WTC11 (cell line): ENCODE measurements at places on chromosomes 16 and 17. TPM values are rescaled to one million over a fixed set of nuclear protein-coding genes. Genes with fewer than 3 reads are reported as not detected.

GRCh38 chr16:89827383-89828198 lies 684 bp upstream of the SPIRE2 start:
- H3K4me1 ChIP-seq: peaks cover 28% of the 10 kb centered on the region
- peak overlapping the region; percentile 78 for H3K4me3 ChIP-seq
- H3K36me3 ChIP-seq: no peaks in the 10 kb centered on the region
- peak; percentile 63 for DNase-seq

DNA sequence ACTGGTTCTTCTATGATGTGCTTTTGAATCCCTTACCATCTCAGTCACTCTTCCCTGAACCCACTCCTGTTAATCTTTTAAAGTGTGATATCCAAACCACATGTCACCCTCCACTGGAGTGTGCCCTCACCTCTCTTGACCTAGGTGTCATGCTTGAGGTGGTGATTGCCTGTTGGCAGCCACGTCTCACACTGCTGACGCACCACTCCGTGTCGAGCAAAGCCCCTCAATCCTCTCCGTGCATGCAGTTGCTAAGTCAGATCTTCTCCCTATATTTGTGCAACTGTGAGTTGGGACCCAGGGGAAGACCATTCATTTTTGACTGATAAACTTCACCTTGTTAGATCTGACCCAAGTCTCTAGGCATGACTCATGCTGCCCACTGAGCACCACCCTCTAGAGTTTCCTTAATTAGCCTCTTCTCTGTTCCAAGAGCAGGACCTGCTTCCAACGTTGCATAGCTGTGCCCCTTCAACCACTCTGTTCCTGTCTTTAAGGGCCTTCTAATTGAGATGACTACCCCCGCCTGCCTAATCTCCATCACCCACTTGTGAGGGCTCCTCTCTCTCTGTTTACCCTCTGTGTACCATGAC lies 2.7 kb downstream of the MYH13 start:
- no peaks in the 10 kb centered on the region for H3K27me3 ChIP-seq
- peaks cover 7% of the 10 kb centered on the region for H3K4me1 ChIP-seq
- no peaks in the 10 kb centered on the region for H3K36me3 ChIP-seq
- H3K27ac ChIP-seq: no peak overlapping the region
- H3K4me3 ChIP-seq: no peak overlapping the region
- DNase-seq: no peak

- no peak overlapping the region for H3K4me3 ChIP-seq
- H3K4me1 ChIP-seq: peaks cover 4% of the 10 kb centered on the region; the same call in 1 of the 2 replicates
- no peak overlapping the region for H3K27ac ChIP-seq
- H3K27me3 ChIP-seq: no peaks in the 10 kb centered on the region
- no peaks in the 10 kb centered on the region for H3K36me3 ChIP-seq
These were observed 3.0 kb downstream of the RCVRN start for GRCh38 chr17:9902120-9902519.

- H3K27ac ChIP-seq: no peak overlapping the region
- peaks cover 44% of the 10 kb centered on the region for H3K27me3 ChIP-seq
- peak; percentile 42 for DNase-seq
- no peaks in the 10 kb centered on the region; the same call in 1 of the 2 replicates for H3K36me3 ChIP-seq
- H3K4me1 ChIP-seq: peaks cover 47% of the 10 kb centered on the region
These were observed 496 bp downstream of the TOX3 start for GRCh38 chr16:52546291-52547003.

GRCh38 chr17:73738751-73739575 lies 94.7 kb upstream of the SDK2 start:
- H3K4me1 ChIP-seq: peaks cover 35% of the 10 kb centered on the region
- no peak overlapping the region for H3K4me3 ChIP-seq
- DNase-seq: no peak
- peaks cover 3% of the 10 kb centered on the region; the same call in 1 of the 2 replicates for H3K36me3 ChIP-seq

- H3K4me3 ChIP-seq: peak overlapping the region; percentile 35
- peaks cover 52% of the 10 kb centered on the region for H3K4me1 ChIP-seq
- H3K36me3 ChIP-seq: no peaks in the 10 kb centered on the region
- no peaks in the 10 kb centered on the region for H3K27me3 ChIP-seq
- DNase-seq: peak; percentile 78
These were observed 31.4 kb upstream of the CDC42EP4 start for GRCh38 chr17:73343168-73343634.

DNA sequence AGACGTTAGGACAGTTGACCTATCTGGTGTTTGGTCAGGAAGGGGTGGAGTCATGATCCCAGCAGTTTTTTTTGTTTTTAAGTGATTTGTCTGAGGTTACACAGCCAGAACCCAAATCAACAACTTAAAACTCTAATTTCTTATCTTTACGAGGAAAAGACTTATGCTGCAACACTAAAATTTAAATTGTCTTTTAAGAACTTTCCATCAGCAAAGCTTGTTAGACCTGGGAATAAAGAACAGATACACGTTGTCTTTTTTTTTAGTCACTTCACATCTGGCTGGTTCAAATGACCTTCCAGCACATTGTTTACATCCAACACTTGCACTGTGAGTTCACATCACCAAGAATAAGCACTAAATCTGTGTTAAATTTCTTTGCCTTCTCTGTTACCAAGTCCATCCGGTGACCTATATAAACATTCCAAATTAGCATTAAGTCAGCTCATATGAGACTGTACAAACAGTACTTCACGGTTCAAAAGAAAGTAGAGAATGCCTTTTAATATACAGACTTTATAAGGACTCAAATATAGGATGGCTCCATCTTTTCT lies 115.0 kb downstream of the HS3ST2 start:
- no peak overlapping the region for H3K4me3 ChIP-seq
- H3K4me1 ChIP-seq: peaks cover 34% of the 10 kb centered on the region
- no peaks in the 10 kb centered on the region; the same call in 1 of the 2 replicates for H3K27me3 ChIP-seq

DNA sequence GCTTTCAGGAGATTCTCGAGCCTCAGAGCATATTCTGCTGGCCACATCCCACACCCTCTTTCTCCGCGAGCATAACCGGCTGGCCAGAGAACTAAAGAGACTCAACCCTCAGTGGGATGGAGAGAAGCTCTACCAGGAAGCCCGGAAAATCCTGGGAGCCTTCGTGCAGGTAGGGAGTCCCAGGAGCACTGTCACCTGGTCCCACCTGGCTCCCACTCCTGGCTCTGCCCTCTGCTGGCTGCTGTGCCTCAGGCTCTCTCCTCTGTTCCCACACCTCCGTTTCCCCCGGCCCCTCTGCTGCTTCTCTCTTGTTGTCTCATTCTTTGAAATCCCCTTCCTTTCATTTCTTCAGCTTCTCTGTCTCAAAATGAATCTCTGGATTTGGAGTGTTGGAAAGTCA lies 16.4 kb downstream of the LPO start:
- H3K4me3 ChIP-seq: peak overlapping the region; percentile 32; the same call in 1 of the 2 replicates
- peaks cover 5% of the 10 kb centered on the region for H3K36me3 ChIP-seq
- peak; percentile 65 for DNase-seq
- peaks cover 76% of the 10 kb centered on the region for H3K27me3 ChIP-seq

DNA sequence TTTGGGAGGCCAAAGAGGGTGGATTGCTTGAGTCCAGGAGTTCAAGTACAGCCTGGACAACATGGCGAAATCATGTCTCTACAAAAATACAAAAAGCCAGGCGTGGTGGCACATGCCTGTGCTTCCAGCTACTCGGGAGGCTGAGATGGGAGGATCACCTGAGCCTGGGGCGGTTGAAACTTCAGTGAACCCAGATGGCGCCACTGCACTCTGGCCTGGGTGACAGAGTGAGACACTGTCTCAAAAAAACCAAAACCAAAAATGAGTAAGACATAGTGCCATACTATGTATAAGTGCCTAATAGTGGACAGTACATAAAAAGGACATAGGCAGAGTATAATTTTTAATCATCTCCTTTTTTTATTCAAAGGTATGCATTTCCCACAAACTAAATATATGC lies 4.0 kb downstream of the CTC1 start:
- H3K36me3 ChIP-seq: peaks cover 20% of the 10 kb centered on the region
- 0 out of 2 replicates have a peak, but pooled peaks cover 4% of the 10 kb centered on the region for H3K4me1 ChIP-seq
- no peak for DNase-seq

DNA sequence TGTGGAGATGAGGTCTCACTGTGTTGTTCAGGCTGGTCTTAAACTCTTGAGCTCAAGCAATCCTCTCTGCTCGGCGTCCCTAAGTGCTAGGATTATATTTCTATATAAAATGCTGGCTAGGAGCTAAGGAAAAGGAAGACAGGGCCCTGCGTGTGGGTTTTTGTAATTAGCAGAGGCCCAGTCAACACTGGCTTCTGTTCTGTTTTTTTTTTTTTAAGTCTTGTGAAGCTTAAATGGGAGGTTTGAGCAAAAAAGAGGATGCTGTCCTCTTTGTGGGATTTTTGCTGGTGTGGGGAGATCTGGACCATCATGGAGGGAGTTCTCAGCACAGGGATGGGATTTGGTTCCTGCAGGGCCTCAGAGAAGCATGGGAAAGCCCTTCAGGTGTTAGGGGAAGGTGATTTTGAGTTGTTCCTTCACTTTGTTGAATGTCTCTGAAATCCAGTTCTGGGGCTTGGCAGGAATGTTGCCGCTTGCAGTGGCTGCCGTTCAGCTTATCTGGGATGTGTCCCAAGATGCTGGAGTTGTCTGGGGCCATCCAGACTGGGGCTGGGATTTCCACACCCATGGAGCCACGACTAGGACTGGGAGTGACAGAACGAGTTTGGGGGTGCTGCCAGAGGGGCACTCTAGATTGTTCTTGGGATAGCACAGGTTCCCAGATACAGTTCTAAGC lies 4.2 kb downstream of the PYCARD start:
- H3K4me1 ChIP-seq: peaks cover 23% of the 10 kb centered on the region
- H3K27me3 ChIP-seq: peaks cover 8% of the 10 kb centered on the region
- H3K36me3 ChIP-seq: peaks cover 37% of the 10 kb centered on the region

GRCh38 chr17:58383892-58384462 lies 32.0 kb upstream of the SUPT4H1 start:
- H3K27me3 ChIP-seq: no peaks in the 10 kb centered on the region
- H3K4me1 ChIP-seq: peaks cover 28% of the 10 kb centered on the region
- no peak for DNase-seq

GRCh38 chr16:17951378-17951777 lies 385.2 kb downstream of the NPIPA8 start:
- DNase-seq: no peak
- no peak overlapping the region for H3K4me3 ChIP-seq
- no peaks in the 10 kb centered on the region for H3K27me3 ChIP-seq
- H3K4me1 ChIP-seq: peaks cover 23% of the 10 kb centered on the region

GRCh38 chr17:80070375-80071115 lies 30.8 kb upstream of the GAA start:
- H3K27ac ChIP-seq: no peak overlapping the region
- peaks cover 15% of the 10 kb centered on the region for H3K4me1 ChIP-seq
- H3K36me3 ChIP-seq: no peaks in the 10 kb centered on the region
- H3K27me3 ChIP-seq: no peaks in the 10 kb centered on the region
- DNase-seq: no peak
- H3K4me3 ChIP-seq: no peak overlapping the region

DNA sequence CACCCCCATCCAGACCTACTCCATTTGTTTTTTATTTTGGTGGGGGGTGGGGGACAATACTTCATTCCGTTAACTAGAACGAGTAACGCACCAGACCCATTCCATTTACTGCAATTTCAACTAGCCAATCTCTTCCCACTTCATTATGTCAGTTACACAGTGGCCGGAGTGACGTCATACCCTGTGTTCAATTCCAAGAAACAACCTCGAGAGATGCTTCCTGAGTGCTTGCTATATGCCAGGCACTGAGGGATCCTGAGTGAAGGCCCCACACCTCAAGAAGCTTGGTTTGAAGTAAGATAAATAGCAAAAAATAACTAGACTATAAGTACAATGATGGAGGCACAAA lies 9.1 kb upstream of the SIAH1 start:
- no peak for DNase-seq
- no peak overlapping the region for H3K27ac ChIP-seq
- H3K27me3 ChIP-seq: no peaks in the 10 kb centered on the region
- peaks cover 4% of the 10 kb centered on the region for H3K4me1 ChIP-seq
- H3K4me3 ChIP-seq: no peak overlapping the region
- no peaks in the 10 kb centered on the region for H3K36me3 ChIP-seq

GRCh38 chr17:73592079-73592415 lies 52.2 kb downstream of the SDK2 start:
- no peak overlapping the region for H3K4me3 ChIP-seq
- H3K36me3 ChIP-seq: no peaks in the 10 kb centered on the region
- H3K27me3 ChIP-seq: no peaks in the 10 kb centered on the region
- H3K27ac ChIP-seq: no peak overlapping the region

DNA sequence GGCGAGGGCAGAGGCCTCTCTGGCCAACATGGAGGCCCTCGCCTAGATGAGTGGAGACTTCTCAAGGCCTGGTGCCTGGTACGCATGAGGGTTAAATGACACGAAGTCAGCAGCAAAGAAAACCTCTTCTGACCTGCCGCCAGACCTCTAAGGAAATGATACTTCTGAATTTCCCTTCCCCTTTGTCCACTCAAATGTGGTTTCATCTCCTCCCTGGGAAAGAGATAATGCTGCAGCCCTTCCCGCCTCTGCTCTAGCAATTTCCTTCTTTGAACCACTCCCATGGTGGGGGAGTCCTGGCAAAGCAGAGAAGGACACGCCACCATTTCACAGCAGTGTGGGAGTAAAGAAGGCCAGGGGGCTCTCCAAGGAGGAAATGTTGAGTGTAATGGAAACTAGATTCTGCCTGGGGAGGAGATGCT lies 65.7 kb upstream of the BCAR1 start:
- peak overlapping the region; percentile 32; the same call in 1 of the 2 replicates for H3K27ac ChIP-seq
- H3K36me3 ChIP-seq: peaks cover 4% of the 10 kb centered on the region
- no peak for DNase-seq

- H3K36me3 ChIP-seq: no peaks in the 10 kb centered on the region
- DNase-seq: peak; percentile 78
- H3K4me1 ChIP-seq: peaks cover 35% of the 10 kb centered on the region
- H3K27ac ChIP-seq: no peak overlapping the region
- peak overlapping the region; percentile 34 for H3K4me3 ChIP-seq
These were observed 2.5 kb downstream of the TTLL6 start for GRCh38 chr17:48814504-48814903.

GRCh38 chr17:83196973-83197880 lies 117.8 kb downstream of the METRNL start:
- peaks cover 17% of the 10 kb centered on the region for H3K36me3 ChIP-seq
- no peak for DNase-seq
- no peak overlapping the region for H3K4me3 ChIP-seq
- H3K27ac ChIP-seq: no peak overlapping the region

- H3K4me1 ChIP-seq: peaks cover 22% of the 10 kb centered on the region
- peak overlapping the region; percentile 33 for H3K4me3 ChIP-seq
- H3K36me3 ChIP-seq: peaks cover 20% of the 10 kb centered on the region
- peaks cover 16% of the 10 kb centered on the region for H3K27me3 ChIP-seq
- peak overlapping the region; percentile 94; the same call in 1 of the 2 replicates for H3K27ac ChIP-seq
These were observed 24.4 kb downstream of the SREBF1 start for GRCh38 chr17:17812211-17813054.

GRCh38 chr17:9932491-9932890 lies 27.4 kb upstream of the RCVRN start:
- H3K4me3 ChIP-seq: no peak overlapping the region
- no peak overlapping the region for H3K27ac ChIP-seq
- H3K36me3 ChIP-seq: no peaks in the 10 kb centered on the region
- no peak for DNase-seq

ERBB2 gene
- total RNA-seq: 153 to 209 TPM (median 158 TPM) in 3 replicates

TSNAXIP1 gene
- total RNA-seq: 0.41 to 1.7 TPM (median 0.48 TPM) in 3 replicates

TEKT1 gene
- 0.37 TPM in 1 of 3 replicates, not detected in the others for total RNA-seq

KRT9 gene
- not detected in 3 replicates for total RNA-seq

ACSM2A gene
- total RNA-seq: 0.14 TPM in 1 of 3 replicates, not detected in the others

CTRB2 gene
- total RNA-seq: 5.8 to 11.8 TPM (median 6.8 TPM) in 3 replicates

OTOA gene
- 0.07 to 0.11 TPM (median 0.07 TPM) in 3 replicates for total RNA-seq

CD300LF gene
- not detected in 3 replicates for total RNA-seq

FGF11 gene
- total RNA-seq: 19.8 to 29.1 TPM (median 28.0 TPM) in 3 replicates

SMARCD2 gene
- total RNA-seq: 80.1 to 106 TPM (median 86.7 TPM) in 3 replicates

KRTAP3-3 gene
- total RNA-seq: not detected in 3 replicates

TVP23A gene
- 1.2 to 3.1 TPM (median 2.1 TPM) in 3 replicates for total RNA-seq

G6PC1 gene
- total RNA-seq: 0.37 TPM in 1 of 3 replicates, not detected in the others

UBN1 gene
- 35.1 to 38.5 TPM (median 35.9 TPM) in 3 replicates for total RNA-seq
